A549 (cell line): ENCODE measurements at places on chromosomes 11 and 22.

- DNase-seq: no peak
Observed at GRCh38 chr11:36131721-36132397, 157.4 kb downstream of the COMMD9 start.

GRCh38 chr11:35334385-35335090, 84.8 kb downstream of the SLC1A2 start:
- DNase-seq: no peak

GRCh38 chr11:103618528-103618927, 417.9 kb upstream of the DDI1 start:
- no peak for DNase-seq

DNA sequence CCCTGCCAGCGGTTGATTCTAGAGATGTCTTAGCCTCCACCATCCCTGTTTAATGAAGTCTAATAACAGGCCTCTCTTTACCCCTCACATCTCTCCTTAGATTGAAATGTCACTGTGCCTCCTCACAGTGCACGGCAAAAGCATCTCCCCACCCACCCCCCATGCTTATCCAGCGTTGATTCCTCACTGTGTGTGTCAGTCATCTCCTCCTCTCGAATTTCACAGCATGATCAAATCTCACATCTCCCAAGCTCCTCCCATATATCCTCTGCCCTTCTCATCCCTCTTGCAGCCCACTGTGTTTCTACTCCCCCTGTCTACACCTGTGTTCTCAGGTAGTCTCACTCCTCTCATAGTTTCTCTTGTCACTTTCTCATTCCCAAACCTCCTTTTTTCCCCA, 84.6 kb downstream of the DBX1 start:
- DNase-seq: no peak

GRCh38 chr11:110710628-110711381, 1.4 kb downstream of the ARHGAP20 start:
- DNase-seq: no peak

GRCh38 chr11:27370374-27370773, 7.4 kb upstream of the CCDC34 start:
- no peak for DNase-seq

GRCh38 chr11:116715383-116715782, 57.4 kb downstream of the BUD13 start:
- no peak for DNase-seq

DNA sequence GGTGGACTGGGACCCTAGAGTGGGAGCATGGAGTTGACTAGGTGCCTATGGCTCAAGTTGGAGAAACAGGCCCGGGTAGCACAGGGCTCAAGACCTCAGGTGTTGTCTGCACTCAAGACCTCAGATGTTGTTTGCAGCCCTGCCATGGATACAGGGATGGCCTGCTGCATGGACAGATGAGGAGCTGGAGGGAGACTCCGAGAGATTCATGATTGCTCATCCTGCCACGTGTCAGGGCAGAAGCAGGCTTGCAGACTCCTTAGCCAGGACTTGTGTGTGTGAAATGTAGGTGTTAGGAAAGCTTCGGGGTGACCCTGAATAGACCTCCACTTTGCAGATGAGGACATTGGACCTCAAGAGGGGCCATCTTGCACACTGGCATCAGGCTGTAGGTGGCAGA, 921 bp downstream of the CCDC116 start:
- no peak for DNase-seq

GRCh38 chr11:130599073-130599654, 150.7 kb downstream of the ADAMTS15 start:
- DNase-seq: no peak

GRCh38 chr22:25395915-25396314, 168.6 kb upstream of the GRK3 start:
- no peak for DNase-seq

- no peak for DNase-seq
Observed at GRCh38 chr11:131889760-131890581, 519.6 kb downstream of the NTM start.

- DNase-seq: no peak
Observed at GRCh38 chr11:12222055-12222792, 111.8 kb downstream of the MICAL2 start.

DNA sequence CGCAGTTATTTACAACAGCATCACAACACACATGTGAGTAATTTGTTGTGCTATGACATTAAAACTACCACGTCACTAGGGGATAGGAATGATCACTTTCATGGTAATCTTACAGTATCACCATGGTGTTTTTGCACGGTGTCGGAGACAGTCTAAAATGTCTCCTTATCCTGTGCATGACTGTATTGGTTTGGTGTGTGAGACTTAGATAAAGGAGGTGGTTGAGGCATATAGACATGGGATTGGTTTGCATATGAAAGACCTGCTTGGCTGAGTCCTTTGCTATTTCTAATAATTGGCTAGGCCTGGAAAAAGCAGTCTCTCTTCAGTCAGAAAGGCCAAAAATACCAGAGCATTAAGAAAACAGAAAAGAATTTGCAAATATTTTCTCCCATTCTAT, 30.2 kb downstream of the MSANTD4 start:
- DNase-seq: no peak

DNA sequence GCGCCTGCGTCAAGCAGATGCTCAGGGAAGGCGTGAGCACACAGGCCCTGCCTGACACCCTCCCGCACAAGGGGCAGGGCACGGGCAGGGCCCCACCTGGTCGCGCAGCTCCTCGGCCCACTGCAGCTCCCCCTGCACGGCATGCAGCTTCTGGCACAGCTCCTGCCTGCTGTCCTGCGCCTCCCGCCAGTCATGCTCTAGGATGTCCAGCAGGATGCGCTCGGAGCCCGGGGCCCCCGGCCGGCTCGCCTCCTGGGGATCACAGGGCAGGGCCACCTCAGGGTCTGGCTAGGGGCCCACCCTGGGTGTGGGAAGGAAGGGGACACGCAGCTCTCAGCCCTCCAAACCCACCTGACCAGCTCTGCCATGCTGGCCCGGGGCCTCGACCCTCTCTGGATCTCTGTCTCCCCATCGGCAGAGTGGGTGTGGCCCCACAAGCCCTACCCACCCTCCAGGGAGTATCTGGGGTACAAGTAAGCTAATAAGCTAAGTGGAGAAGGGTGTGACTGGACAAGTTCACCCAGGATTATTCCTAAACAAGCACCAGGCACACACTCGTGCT, 10.7 kb downstream of the CARD10 start:
- no peak for DNase-seq

GRCh38 chr11:58625826-58626460, 3.5 kb downstream of the CNTF start:
- DNase-seq: no peak

GRCh38 chr11:75079546-75079945, 17.1 kb downstream of the OR2AT4 start:
- DNase-seq: no peak

DNA sequence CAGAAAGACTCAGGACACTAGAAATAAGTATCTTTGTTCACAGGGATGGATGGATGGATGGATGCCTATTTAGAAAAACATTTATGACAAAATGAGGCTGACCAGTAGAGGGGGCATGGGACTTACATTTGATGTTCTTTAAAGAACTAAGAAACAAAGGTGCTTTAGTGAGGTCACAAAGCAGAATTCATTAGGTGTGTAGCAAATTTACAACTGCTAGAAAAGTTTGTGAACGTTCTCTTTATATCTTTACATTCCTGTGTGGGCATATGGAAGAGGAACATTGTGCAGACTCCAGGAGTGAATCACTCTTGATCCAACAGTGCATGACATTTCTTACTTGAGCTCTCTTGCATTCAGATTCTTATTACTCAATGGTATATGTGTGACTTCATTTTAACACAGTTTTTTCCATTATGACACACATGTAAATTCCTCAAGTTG, 15.8 kb upstream of the SIK2 start:
- no peak for DNase-seq
